ENCODE measurements at places on chromosomes 12 and 14.

GRCh38 chr12:24197532-24197931 lies 248.1 kb upstream of the SOX5 start:
- DNase-seq: no peak

GRCh38 chr12:52066346-52067080 lies 3.3 kb upstream of the ATG101 start:
- DNase-seq: no peak

- no peak for DNase-seq
Observed at GRCh38 chr12:6369916-6370575, 5.3 kb downstream of the SCNN1A start.

DNA sequence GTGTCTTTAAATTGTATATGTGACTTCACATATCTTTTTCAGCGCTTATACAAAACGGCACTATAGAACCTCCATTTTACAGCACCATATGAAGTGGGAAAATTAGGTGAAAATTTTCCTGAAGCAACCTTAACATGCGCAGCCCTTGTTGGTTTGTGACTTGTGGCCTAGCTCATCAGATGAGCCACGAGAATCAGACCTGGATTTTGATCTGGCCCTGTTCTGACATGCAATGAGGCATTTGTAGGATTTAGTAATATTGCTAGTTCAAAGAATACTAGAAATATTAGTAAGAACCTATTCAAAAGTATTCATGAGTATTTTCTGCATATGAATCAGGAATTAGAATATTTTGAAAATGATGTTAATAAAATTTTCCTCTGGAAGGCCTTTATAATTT lies 2.9 kb downstream of the CDKN1B start:
- no peak for DNase-seq

GRCh38 chr12:33536431-33536830 lies 96.8 kb upstream of the SYT10 start:
- no peak for DNase-seq

DNA sequence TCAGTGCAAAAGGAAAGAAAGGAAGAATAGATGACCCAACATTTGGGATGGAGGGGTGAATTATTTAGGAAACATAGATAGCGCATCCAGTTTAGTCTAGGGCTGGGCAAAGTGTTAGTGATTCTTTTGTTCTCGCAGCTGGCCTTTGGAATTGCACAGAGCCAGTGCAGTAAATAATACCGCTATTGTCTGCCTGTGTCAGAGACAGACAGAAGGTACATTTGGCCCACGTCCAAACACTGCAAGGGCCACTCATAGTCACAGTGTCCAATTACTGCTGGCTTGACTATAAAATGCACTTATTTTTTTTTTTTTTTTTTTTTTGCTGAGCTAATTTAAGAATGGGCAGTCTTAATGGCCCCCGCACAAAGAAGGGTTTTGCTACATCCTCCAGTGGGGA lies 638.6 kb downstream of the BCL11B start:
- no peak for DNase-seq

DNA sequence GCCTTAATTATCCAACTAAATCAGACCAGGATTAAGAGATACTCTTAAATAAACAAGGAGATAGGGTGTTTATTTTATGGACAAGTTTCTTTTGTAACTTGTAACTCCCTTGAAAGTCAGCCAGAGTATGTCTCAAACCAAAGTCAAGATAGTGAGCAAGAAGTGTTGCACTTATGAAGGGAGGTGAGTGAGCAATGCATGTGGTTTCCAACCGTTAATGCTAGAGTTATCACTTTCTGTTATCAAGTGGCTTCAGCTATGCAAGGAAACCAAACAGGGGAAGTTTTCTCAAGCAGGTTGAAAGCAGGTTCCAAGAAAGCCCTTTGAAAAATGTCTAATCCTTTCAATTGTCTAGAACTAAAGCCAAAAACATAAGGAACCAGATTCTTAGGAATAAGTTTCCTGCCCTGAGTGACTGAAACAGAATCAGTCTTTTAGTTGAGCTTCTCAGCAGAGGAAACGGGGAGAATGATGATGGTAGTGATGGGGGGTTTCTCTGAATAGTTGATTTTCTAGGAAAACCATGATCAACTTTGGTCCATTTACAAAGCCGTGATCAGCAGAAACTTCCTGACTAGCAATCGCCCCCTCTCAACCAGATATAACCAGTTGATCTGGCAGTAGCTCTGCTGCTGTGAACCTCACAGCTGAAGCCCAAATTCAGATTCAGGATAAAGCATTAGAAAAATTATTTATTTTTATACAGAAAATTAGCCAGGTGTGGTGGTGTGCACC lies 128.4 kb downstream of the DAD1 start:
- DNase-seq: no peak

DNA sequence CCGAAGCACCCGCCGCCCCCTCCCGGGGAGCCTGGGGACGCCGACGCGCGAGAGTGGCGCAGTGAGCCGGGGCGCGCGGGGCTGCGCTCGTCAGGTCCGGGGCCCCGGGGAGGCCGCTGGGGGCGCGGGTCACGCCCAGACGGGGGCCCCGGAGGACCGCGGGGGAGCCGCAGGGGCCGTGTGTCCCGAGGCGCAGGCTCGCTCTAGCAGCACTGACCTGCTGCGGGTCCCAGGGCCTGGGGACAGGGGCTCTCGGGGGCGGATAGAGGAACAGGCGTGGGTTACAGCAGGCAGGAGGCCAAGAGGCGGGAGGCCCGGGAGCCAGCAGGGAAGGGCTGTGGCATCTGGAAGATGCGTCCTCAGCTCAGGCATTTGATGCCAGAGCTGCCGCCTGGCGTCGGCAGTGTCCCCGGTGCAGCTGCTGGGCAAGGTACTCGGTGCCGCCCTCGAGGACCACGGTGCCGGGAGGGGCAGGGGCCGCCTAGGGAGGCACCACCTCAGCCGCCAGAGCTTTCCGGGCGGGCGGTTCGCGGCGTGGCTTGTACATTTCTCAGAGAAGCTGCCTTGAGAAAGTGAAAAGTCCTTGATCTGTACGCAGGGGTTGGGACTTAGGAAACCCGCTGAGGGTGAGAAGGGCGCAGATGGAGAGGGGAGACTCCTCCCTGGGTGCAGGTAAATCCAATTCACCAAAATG lies 1.2 kb downstream of the WNT5B start:
- peak; percentile 10 for DNase-seq

- no peak for DNase-seq
Observed at GRCh38 chr14:94458558-94459205, 6.1 kb upstream of the SERPINA11 start.

- DNase-seq: no peak
Observed at GRCh38 chr14:71061458-71061857, 154.2 kb downstream of the PCNX1 start.

DNA sequence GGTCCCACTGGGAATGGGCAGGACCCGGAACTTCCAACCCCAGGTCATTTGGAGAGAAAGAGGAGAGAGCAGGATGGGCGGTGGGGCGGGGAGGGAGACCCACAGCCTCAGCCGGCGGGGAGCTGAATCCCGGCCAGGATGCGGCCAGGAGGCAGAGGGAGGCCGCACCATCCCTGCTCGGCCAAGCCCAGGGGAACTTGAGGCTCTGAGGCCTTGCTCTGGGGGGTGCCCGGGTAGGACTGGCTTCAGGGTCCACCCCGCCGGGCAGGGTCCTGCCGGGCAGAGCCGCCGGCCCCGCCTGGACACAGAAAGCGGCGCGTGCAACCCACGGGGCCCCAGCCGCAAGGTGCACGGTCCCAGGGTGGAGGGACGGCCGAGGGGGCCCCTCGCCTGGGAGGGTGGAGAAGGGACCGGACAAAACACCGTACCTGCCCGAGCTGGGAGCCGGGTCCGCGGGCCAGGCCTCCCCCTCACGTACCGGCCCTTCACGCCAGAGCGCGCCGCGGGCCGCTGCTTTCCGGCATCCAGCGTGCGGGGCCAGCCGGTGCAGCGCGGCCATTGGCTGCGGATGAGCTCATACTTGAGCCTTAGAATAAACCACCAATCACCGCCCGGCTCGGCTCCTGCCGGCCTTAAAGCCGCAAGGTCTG lies at the start of gene RPS6KL1:
RPS6KL1 (minus strand) TSS at position 509 of the 650 bp plus-strand sequence. CDS start 1,719 bp downstream, outside the sequence.
- peak; percentile 42 for DNase-seq

- DNase-seq: no peak
Observed at GRCh38 chr14:74356892-74357575, 8.8 kb downstream of the VRTN start.

DNA sequence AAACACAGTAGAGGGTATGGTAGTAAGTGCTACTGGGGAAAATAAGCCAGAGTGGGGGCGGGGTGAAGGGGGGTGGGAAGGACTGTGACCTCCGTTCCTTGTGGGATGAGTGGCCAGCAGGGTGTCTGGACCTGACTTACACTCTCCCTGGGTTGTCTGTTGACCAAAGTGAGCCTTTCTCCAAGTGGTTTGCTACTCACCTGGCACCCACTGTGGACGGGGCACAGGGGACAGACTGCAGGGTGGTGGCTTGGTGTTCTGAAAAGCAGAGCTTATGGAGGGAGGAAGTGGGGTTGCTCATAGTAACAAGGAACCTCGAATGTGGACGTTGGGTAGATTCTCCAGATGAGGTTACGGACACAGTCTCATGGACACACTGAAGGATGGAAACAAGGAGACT lies 94.4 kb upstream of the VRK1 start:
- DNase-seq: no peak

- DNase-seq: no peak
Observed at GRCh38 chr12:42853370-42854140, 264.0 kb upstream of the PRICKLE1 start.

DNA sequence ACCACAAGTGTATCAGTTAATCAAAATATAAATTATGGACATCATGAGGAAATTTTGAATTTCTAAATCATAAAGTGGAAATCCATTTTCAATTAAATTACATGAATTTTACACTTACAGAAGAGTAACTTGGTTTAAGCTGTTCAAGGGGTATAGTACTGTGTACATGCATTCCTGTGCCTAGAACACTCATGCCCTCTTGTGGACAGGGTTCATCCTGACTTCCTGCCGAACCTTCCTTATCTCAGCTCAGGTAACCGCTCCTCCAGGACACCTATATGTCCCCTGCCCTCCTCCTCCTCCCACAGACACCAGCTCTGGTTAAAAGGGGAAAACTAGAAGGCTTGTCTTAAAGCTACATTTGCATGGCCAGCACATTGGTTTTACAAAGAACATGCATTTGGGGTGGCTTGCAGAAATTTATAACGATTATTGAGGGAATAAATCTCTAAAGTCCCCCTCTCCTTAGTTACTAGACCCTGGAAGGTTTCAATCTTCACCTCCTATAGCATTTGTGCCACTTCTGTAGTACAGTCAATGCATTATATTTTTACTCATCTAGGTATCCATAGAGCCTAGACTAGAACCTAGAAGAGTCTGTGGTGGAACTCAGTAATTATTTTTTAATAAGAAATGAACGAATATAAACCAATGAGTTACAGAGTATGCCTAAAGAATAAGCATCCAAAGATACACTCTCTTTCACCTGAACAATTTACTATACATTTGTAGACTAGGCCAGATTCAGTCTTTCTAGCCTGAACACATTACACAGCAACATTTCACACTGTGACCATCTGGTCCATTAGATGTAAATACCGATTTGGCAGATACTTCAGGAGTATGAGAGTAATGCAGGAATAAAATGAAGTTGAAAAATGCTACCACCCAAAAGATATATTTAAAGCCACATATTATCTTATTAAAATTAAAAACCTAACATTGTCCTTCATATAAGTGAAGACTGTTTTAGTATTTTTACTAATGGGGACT lies 345.6 kb downstream of the PAWR start:
- no peak for DNase-seq

- no peak for DNase-seq
Observed at GRCh38 chr12:124125203-124125871, 152.3 kb downstream of the ZNF664 start.

DNA sequence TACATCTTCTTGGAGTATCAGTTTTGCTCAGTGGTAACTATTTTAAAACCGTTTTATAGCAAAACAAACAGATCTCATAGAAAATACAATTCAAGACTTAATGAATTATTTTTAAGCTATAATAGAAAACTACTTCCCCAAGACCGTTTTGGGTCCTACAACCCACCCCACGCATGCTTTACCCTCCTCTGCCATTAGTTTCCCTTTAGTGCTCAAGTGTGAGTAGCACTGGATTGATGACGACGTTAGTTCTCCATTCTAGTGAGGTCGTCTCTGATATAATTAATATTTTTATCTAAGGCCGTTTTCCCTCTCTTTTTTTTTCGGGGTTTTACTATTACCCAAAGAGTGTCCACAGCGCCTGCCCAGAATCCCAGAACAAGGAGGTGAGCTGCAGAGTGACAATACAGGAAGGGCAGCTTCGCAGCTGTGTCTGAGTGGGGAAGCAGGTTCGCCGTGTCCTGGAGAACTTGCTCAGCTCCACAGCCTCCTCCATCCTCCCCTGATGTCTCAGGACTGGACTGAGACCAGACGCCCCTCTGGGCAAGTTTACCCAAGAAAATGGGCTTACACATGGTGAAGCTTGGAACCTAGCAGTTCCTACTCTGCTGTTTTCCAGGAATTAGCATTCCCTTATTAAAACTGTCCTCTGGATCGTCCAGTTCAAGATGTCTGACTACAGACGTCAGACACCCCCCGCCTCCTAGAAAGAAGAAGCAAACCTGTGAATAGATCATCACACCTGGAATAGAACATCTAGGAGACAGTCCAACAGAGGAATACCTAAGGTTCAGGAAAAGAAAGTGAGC lies 31.9 kb upstream of the MON2 start:
- DNase-seq: no peak

- DNase-seq: no peak
Observed at GRCh38 chr12:17928708-17929366, 161.2 kb downstream of the RERGL start.

- no peak for DNase-seq
Observed at GRCh38 chr12:94872671-94872970, 130.9 kb downstream of the NDUFA12 start.

GRCh38 chr12:118332511-118332910 lies 40.2 kb downstream of the TAOK3 start:
- DNase-seq: peak; percentile 23

DNA sequence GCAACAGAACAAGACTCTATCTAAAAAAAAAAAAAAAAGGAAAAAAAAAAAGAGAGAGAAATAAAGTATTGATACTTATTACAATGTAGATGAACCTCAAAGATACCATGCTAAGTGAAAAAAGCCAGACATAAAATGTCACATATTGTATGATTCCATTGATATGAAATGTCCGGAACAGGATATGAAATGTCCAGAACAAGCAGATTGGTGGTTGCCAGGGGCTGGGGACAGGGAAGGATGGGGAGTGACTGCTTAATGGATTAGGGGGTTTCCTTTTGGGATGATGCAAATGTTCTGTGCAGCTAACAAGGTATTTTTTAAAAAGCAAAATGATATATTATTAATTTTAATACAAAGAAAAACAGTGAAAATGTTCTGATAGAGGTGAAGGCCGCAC lies 5.0 kb downstream of the HVCN1 start:
- no peak for DNase-seq

DNA sequence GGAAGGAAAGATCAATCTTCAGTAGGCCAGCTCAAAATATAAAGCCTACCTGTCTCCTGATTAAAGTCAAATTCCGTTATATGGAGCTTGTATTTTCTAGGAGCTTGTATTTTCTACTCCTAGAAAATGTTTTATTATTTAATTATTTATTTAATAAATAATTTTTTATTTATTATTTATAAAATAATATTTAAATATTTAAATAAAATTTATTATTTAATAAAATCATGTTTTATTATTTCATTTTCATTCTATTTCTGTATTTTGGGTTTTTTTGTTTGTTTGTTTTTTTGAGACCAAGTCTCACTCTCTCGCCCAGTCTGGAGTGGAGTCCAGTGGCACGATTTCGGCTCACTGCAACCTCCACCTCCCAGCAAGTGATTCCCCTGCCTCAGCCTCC lies 9.7 kb downstream of the OR6C75 start:
- no peak for DNase-seq

Data from CD4-positive, alpha-beta T cell (primary cell).